ENCODE measurements at places on chromosomes 4 and X. TPM values are rescaled to one million over a fixed set of nuclear protein-coding genes. Genes with fewer than 3 reads are reported as not detected.

SH3RF1 gene
- total RNA-seq: 19.9 TPM

TSR2 gene
- total RNA-seq: 15.2 TPM

ZFYVE28 gene
- total RNA-seq: 0.93 TPM

REPS2 gene
- 3.6 TPM for total RNA-seq

TEX11 gene
- total RNA-seq: not detected

VCX gene
- total RNA-seq: not detected

UGT2B7 gene
- 0.36 TPM for total RNA-seq

MTNR1A gene
- total RNA-seq: 0.07 TPM

PF4V1 gene
- not detected for total RNA-seq

TEX13B gene
- total RNA-seq: not detected

CC2D2A gene
- total RNA-seq: 8.3 TPM

RHOH gene
- total RNA-seq: not detected

FREM3 gene
- not detected for total RNA-seq

CLDN24 gene
- not detected for total RNA-seq

NCAPG gene
- total RNA-seq: 0.34 TPM

ZXDB gene
- total RNA-seq: 18.5 TPM

DKK2 gene
- total RNA-seq: not detected

AWAT2 gene
- total RNA-seq: not detected

FAM9B gene
- not detected for total RNA-seq

GBA3 gene
- not detected for total RNA-seq

MTCP1 gene
- 12.2 TPM for total RNA-seq

LIMCH1 gene
- total RNA-seq: 0.34 TPM

MAGEA4 gene
- total RNA-seq: not detected

FUNDC2 gene
- 39.5 TPM for total RNA-seq

HSFX2 gene
- total RNA-seq: not detected

NKX6-1 gene
- not detected for total RNA-seq

LRCH2 gene
- total RNA-seq: under 0.01 TPM

JADE1 gene
- total RNA-seq: 6.3 TPM

HDX gene
- 1.4 TPM for total RNA-seq

CLDN22 gene
- not detected for total RNA-seq

HGFAC gene
- total RNA-seq: 0.21 TPM
